ENCODE measurements at places on chromosomes 1 and 21.

- peak; percentile 72 for DNase-seq
Measured at GRCh38 chr1:159012495-159012894, 2.8 kb downstream of the IFI16 start.

DNA sequence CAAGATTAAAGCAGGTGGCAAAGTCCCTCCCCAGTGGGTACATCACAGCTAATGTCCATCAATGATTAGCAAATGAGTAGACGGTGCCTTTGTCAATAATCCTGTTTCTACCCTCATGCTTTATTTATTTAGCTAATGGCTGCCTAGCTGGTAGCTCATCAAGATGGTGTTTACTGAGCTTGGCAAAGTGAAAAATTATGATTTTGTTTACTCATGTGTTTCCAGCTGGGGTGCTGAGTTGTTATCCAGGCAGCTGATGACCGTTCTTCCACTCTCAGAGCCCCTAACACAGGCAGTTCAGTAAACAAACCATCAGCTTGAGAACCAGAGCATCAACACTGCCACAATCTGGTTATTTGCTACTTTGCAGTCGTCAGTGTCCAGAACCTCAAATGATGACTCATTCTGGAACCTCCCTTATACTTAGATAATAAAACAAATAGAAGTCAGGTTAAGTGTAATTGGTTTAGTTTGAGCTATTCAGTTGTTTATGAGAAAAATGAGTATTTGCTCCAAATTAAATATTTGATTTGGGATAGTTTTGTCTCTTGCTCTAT lies 163.9 kb downstream of the ST6GALNAC5 start:
- no peak for DNase-seq

GRCh38 chr1:2914702-2915101 lies 106.6 kb upstream of the ACTRT2 start:
- DNase-seq, result no peak

DNA sequence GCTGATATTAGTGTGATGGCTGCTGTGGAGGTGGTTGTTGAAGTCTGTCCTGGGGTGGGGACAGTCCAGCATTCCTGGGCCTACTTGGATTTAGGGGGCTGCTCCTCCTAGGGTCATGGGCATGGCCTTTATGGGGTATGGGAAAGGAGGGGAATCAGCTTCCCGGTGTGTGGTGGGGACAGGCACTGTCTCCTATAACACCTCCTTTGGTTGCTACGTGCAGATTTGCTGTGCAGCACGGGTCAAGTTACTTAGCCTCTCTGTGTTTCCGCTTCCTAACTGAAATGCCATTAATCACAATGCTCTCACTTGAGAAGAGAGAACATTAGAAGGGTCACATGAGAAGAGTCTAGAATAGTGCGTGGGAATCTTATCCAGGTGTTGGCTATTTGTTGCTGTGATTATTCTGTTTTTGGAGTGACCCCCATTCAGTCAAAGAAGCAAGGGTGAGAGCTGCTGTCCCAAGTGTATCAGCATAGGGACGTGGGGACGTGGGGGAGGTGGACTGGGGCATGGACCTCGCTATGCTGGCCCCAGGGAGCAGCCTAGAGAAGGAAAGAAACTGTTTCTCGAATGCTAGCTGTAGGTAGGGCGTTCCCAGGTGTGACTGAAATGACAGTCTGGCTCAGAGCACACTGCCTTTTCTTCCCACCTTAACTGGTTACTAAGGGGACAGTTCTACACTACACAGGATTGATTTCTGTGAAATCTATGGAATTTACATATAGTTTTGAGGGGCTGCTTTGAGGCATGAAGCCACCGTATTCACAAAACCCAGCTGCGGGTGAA lies 19.9 kb downstream of the SOX13 start:
- DNase-seq, result no peak

- DNase-seq, result no peak
Measured at GRCh38 chr1:84171481-84171880, 27.4 kb downstream of the PRKACB start.

GRCh38 chr21:41874611-41875010 lies 4.5 kb downstream of the PRDM15 start:
- no peak for DNase-seq

GRCh38 chr1:201404055-201404454 lies 4.9 kb upstream of the LAD1 start:
- DNase-seq, result no peak

GRCh38 chr1:231806623-231807495 lies 180.3 kb downstream of the DISC1 start:
- peak; percentile 6 for DNase-seq

GRCh38 chr1:61123326-61123725 lies 41.0 kb downstream of the NFIA start:
- DNase-seq, result no peak

DNA sequence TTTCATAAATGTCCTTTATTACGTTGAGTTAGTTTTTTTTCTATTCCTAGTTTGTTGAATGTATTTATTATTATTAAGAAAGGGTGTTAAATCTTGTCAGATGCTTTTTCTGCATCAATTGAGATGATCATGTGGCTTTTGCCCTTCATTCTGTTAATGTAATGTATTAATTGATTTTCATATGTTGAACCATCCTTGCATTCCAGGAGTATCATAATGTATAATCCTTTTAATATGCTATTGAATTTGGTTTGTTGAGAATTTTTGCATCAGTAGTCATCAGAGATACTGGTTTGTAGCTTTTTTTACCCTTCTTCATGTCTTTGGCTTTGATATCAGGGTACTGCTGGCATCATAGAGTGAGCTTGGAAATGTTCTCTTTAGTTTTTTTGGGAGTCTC lies 100.0 kb downstream of the POFUT2 start:
- no peak for DNase-seq

DNA sequence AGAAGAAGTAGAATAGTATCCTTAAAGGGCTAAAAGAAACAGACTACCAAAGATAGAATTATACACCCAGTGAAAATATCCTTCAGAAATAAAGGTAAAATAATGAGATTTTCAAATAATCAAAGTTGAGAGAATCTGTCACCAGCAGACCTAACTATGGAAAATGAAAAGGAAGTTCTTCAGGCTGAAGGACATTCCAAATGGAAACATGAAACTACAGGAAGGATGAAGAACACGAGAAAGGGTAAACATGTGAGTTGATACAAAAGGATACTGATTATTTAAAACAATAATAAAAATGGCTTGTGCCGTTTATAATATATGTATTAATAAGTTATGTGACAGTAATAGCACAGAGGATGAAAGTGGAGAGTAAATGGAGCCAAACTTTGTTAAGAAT lies 57.1 kb upstream of the SLFNL1 start:
- DNase-seq, result no peak

DNA sequence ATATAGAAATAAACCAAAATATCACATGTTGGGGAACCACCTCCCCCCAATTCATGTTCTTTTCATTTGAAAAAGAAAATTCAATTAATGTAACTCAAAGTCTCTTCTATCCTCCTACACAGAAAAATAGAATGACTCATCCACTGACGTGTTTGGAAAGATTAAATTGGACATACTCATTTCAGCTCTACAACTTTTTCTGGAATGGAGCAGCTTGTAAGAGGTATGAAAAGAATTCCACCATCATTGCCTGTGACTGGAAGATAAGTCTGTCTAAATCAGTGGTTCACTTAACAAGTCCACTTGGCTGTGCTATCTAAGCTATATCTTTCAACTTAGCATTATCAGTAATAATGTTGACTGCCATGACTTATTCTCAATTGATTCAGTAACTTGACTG lies 702.3 kb downstream of the BRINP3 start:
- no peak for DNase-seq

GRCh38 chr1:226680653-226681052 lies 58.4 kb downstream of the ITPKB start:
- DNase-seq, result no peak

DNA sequence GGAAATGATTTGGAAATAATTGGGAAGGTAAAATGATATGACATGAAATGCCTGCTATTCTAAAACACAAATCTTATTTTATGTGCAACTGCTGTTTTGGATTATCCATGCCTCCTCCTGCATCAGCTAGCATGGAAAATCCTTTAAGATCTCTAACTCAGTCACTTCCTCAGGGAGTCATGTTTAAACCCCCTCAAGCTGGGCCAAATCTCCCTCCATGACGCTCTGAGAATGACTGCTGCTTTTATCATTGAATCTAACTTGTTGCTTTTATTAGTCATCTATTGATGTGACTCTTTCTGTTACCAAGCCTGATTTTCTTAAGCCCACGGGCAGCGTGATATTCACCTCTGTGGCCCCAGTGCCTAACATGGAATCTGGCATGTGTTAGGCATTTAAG lies 324.8 kb downstream of the DISC1 start:
- no peak for DNase-seq
